ENCODE measurements at places on chromosomes 5 and 9.

DNA sequence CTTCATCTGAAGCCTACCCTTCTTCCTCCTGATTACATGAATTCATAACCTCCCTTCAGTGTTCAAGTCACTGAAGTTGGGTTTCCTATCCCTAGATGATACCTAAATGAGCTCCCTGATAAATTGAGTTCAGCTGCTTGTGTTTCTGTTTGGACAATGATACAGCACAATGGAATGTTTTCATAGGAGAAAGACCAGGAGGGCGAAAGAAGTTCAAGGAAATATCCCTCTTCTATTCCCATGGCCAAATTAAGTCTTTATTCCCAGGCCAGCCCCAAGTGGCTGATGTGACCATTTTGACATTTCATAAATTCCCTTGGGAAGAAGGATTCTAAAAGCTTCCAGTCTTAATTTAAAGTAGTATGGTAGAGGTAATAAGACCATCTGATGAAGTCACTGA, 555.8 kb upstream of the CLINT1 start:
- no peak for DNase-seq

DNA sequence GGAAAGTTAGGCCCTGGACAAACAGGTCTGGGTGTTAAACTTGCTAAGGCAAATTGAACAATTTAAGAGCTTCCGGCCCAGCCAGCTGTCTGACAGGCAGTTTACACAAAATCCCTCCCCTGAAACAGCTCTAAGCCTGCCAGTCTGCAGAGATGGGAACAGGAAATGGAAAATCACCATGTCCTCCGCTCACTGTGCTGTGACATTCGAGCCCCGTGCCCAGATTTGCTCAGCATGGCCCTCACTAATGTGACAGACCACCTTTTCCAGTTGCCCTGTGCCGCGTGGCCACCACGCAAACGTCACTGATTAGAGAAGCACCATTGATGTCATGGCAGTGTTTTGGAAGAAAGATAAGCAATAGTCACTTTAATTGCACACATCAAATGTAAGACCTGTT, 41.0 kb downstream of the CCNJL start:
- DNase-seq = no peak

DNA sequence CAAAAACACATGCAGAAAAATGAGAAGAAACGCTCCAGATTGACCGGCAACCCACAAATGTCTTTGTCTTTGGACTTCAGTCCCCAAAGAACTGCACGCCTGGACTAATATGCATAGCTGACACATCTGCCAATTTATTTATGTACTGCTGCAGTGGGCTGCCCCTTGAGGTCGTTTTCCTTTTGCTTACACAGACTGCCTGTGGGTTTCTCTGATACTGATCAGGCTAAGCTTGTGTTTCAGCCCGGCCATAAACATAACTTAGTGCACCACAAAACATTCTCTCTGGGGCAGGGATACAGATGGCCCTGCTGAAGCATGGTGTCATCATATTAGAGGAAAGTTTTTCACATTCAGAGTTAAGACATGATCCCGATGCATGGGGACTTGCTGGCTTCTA, 75.4 kb downstream of the NUDT12 start:
- no peak for DNase-seq

GRCh38 chr5:14676320-14676719, 11.8 kb downstream of the OTULIN start:
- DNase-seq = peak; percentile 41

DNA sequence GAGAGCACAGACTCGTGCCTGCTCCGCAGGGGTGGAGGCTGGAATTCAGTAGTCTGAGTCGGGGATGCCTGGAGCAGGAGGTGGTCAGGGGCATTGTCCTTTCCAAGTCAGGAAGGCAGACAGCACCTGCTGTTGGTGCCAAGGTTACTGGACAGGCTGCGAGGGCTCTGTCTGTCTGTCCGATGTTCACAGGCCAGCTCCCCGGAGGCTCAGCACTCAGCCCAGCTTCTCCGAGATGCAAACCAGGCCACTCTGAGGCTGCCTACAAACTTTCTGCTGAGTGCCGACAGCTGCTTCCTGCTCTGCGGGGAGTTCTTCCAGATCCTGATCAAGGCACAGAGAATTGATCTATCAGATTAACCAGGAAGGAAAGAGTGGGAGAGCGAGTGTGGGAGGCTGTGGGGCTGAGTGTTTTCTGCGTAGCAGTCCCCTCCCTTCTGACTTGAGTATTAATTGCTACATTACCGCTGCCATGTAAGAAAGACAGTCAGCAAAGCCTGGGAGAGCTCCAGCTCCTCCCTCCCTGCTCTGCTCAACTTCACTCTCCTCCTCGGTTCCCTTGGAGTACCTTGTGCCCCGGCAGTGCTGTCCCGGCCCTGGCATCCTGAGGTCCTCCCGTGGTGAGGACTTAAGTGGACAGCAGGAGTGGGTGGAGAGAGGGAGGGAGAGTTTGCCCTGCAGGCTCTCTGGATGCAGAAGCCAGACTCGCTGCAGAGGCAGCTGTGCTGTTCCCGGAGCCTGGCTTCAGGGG, 36.0 kb downstream of the KCNMB1 start:
- no peak for DNase-seq

- DNase-seq = no peak
Observed at GRCh38 chr9:88737031-88737430, 202.1 kb downstream of the NXNL2 start.

DNA sequence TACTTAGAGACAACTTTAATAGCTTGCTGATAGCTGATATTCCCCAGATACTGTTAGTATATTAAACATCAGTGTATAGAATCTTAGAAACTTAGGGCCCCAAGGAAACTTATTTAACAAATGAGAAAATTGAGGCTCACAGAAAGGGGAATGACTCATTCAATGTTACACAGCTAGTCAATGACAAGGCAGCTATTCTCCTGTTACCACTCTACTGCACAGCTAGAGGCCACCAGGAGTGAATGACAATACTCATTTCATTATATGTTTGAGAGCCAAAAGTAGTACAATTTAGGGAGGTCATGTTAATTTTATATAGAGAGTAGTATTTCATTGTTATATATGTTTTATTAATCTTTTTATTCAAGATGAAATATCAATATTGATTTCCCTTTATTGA, 33.2 kb upstream of the PCDHB1 start:
- no peak for DNase-seq

GRCh38 chr5:14913096-14913495, 41.5 kb upstream of the ANKH start:
- no peak for DNase-seq

- no peak for DNase-seq
Observed at GRCh38 chr5:89187883-89188465, 305.0 kb upstream of the MEF2C start.

DNA sequence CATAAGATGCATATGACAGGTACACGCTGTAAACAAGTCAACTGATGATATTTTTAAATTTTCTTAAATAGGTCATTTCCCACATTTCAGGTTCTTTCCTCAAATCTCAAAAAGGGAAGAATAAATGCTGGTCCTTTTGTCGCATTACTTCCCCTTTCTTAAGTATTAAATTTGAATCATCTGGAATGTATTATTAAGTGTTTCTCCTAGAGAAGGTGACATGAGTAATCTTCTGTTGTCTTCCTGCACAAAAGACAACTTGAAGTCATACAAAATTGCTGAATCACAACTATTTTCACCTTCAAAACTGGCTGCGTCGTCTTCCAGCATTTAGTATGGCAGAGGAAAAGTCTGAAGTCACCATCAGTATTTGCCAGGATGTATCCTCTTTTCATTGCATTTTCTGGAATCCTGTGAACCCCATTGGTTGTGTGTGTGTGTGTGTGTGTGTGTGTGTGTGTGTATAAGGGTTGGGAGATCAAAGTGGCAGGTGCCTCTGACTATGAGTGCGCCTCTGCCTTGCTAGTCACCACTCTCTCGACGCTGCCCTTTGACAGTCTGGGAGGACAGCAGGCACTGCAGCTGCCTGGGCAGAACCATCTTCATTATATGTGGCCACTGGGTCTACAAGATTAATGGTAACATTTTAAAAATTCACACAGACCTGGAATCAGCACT, 86.9 kb downstream of the MVB12B start:
- no peak for DNase-seq

DNA sequence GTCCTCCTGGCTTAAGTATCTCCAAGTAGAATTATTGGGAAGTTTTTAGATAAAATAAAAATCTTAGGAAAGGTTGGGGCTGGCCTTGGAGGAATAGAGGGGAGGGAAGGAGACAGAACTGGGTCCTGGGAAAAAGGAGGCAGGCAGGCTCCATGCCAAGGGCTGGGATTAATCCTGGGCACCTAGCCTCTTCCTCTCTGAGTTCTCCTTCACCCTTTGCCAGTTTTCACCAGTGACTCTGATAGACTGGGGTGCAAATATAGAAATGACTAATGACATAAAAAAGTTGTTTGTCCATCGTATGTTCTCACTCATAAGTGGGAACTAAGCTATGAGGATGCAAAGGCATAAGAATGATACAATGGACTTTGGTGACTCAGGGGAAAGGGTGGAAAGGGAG, 81.9 kb downstream of the RMI1 start:
- DNase-seq = no peak

DNA sequence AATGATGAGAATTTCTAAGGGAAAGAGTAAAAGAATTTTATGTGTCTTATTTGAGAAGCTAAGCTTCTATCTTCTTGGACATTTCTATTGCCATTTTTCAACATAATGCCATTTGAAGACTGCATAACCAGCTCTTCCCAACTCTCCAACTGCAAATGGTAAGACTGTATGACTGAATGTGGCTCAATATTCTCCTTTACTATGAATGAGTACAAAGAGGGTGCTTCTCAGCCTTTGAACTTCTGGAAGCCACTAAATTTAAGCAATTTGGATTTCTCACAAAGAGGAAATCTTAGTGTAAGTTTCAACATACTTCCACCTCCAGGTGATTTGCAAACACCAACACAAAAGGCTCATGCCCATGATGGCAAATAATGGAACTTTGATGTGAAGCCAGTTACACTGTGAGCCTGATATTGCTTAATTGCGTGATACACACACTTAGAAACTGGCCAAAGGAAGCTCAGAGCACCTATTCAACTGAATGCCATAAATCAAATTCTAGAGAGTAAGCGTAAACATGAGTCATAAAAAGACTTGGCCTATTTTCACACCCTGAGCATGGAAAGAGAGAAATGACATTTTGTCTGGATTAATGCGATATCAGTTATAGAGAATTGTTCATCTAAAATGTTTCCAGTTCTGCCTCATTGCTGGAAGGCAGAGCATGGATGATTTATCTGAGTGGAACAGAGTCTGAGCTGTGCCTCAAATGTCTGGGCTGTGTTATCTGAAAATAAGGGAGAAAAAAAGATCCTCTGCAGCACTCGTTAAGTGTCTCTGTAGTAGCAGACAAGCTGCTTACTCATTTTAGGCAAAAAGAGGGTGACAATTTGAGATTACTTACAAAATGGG, 145.3 kb downstream of the PLK2 start:
- DNase-seq = no peak

- DNase-seq = no peak
Observed at GRCh38 chr9:18360005-18360404, 113.9 kb upstream of the ADAMTSL1 start.

DNA sequence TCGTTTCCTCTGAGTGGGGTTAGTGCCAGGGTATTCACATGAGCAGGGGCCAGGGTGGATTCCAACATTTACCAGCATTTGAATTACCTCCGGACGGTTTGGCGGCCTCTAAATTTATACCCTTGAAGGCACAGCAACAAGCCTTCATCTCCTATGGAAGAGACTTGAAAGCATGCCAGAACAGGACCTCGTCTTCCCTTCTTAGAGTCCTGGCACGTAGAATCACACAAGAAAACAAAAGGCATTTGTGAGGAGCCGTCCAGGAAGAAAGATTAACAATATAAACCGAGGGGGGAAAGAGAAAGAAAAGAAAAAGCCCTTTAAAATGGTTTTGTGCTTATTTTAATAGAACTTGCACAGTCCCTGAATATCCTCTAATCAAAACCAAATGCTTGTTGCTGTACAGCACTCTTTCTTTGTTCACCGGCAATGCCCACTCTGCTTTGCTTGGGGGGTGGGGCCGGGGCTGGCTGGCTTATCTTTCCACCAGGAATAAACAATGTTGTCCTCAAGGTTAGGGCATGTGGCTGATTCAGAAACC, 575.8 kb upstream of the ZNF462 start:
- DNase-seq = no peak

GRCh38 chr5:175696139-175696854, 38.4 kb downstream of the HRH2 start:
- peak; percentile 83 for DNase-seq

- no peak for DNase-seq
Observed at GRCh38 chr5:80797428-80798024, 142.7 kb upstream of the DHFR start.

- no peak for DNase-seq
Observed at GRCh38 chr5:133520062-133520461, 92.3 kb downstream of the FSTL4 start.

DNA sequence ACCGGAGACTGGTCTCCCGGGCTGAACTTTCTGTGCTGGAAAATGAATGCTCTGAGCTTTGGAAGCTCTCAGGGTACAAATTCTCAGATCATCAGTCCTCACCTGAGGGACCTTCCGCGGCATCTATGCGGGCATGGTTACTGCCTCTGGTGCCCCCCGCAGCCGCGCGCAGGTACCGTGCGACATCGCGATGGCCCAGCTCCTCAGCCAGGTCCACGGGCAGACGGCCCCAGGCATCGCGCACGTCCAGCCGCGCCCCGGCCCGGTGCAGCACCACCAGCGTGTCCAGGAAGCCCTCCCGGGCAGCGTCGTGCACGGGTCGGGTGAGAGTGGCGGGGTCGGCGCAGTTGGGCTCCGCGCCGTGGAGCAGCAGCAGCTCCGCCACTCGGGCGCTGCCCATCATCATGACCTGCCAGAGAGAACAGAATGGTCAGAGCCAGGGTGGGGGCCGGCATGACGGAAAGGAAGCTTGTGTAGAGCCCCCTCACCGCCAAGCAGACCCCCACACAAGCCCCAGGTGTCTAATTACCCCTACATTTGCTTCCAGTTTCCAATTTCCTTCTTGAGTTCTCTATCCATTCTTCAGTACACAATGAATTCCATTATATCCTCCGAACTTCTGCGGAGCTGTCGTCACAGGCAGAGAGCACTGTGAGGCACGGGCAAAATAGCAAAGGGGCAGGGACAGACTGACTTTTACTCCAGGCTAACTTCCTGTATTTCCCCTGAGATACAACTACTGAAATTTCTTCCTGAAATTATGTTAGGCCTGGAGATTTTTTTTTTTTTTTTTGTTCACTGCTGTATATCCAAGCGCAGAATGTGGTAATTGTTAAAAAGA, 23.2 kb downstream of the CDKN2A start:
- no peak for DNase-seq

DNA sequence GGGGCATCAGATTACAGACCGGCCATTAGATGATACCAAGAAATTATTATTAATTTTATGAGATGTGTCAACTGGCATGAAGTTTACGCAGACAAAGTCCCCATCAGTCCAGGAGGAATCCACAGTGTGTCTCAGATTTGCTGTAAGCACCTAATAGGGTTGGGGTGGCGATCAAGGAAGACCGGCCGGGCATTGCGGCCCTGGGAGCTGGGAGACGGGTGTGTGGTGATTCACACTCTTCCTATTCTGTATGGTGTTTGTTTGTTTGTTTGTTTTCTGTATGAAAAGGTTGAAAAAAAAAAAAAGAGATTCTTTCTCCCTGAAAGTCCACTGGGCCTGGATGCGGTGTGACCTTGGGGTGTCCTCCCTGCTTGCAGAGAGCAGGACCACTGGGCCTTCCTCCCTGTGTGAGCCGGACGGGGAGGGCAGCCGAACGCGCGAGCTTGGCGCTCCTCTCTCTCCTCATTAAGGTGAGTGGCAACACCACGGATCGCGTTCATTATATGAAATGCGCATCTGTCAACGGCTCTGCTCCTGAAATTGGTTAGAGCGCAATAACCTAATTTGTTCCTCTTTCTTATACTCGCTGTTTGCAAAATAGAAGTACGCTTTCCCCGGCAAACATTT, 15.1 kb downstream of the RASGEF1C start:
- no peak for DNase-seq

- DNase-seq = peak; percentile 51
Observed at GRCh38 chr5:80083101-80083890, 48.1 kb downstream of the THBS4 start.
